ENCODE measurements at places on chromosomes 6 and 20. TPM values are rescaled to one million over a fixed set of nuclear protein-coding genes. Genes with fewer than 3 reads are reported as not detected.

The TBX18 gene
- total RNA-seq = 0.48 TPM

- DNase-seq = no peak
Measured at GRCh38 chr6:118280210-118280609, 267.9 kb upstream of the PLN start.

DNA sequence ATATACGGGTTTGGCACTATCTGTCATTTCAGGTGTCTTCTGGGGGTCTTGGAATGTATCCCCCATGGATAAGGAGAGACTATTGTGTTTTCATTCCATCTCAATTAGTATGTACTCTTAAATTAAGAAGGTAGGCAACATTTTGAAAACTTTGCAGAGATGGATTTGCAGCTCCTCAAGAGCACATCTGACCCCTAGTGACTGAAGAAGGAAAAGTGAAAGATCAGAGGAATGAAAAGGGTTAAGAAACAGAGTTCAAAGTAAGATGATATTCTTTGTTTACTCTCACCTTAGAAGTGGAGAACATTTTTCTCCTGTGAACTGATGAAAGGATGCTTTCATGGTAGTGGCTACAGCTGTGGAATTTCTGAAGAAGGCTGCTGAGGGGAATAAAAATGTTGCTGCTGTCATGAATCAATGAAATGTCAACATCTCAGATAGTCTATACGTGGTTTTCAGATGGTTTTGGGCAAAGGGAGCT is 41.5 kb downstream of the SH3BGRL2 start:
- DNase-seq = peak; percentile 12

DNA sequence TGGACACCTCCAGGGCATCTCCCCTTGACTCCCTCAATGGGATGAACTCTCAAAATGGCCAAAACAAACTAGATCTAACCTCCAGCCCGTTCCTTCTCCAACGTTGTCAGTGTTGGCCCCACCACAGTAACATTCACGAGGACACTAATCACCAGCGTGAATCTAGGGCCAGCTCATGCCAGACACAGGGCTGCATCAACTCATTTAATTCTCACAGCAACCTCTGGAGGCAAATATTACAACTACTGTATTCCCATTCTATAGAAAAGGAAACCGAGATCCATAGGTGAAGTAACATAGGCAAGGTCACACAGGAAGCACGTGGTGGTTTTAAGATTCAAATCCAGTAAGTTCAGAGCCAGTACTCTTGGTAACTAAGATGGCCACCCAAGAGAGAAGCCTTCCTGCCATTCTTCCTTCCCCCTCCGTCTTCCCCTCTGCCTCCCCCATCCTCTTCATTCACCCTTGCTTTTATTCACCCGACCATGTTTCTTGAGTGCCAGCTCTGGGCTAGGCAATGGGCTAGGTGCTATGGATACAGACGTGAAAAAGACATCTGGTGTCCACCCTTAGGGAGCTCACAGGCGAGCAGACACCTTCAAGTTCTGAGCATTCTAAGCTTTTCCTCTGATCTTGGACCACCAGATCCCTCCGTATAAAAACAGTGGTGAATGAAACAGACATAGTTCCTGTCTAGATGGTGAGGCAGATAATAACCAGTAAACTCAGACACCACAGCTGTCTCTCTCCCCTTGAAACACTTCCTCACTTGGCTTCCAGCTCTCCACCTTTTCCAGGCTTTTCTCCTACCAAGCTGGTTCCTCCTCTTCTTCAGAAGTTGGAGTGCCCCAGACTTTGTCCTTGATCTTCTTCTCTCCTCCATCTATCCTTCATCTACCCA is 9.6 kb downstream of the CCM2L start:
- no peak for DNase-seq

The ABHD16B gene
- not detected for total RNA-seq

The TREML2 gene
- total RNA-seq = 0.10 TPM

DNA sequence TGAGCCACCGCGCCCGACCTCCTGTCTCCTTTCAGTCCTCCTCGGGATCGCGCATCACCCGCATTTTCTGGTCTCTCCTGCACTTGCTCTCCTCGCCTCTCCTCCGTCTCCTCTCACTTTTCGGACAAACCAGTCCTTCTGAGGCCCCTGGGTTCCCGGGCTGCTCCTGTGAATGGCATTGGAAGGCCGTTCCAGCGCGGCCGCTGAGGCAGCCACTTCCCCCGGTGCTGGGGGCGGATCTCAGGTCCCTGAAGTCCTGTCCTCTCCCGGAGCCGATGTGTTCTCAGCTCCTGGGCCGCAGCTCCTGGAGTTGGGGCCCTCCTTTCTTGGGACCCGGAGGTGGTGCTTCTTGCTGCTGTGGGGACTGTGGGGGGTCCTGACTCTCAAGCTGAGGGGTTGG is 803 bp downstream of the MICB start:
- DNase-seq = no peak

The PRSS16 gene
- 3.4 TPM for total RNA-seq

- peak; percentile 74 for DNase-seq
Measured at GRCh38 chr6:23180504-23181293, 611.3 kb downstream of the HDGFL1 start.

GRCh38 chr6:134014588-134015137 is 37.8 kb downstream of the SLC2A12 start:
- no peak for DNase-seq

The DEF6 gene
- 0.43 TPM for total RNA-seq

The PGC gene
- total RNA-seq = not detected

DNA sequence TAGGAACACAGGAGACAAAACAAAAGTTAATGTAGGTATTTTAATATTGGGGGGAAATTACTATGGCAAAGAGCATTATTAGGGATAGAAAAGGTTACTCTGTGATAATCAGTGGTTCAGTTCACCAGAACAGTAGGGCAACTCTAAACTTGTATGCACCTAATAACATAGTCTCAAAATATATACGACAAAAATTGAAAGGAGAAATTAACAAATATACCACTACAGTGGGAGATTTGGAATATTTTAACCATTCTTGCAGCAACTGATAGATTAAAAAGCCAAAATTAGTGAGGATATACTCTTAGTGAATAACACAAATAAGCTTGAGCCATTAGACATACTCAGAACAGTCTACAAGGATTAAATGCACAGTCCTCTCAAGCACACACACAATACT is 11.0 kb downstream of the ARMC12 start:
- DNase-seq = no peak

- DNase-seq = no peak
Measured at GRCh38 chr6:1851681-1852456, 242.2 kb downstream of the FOXC1 start.

- DNase-seq = no peak
Measured at GRCh38 chr20:43533060-43533459, 25.6 kb downstream of the L3MBTL1 start.

The HCRTR2 gene
- not detected for total RNA-seq

DNA sequence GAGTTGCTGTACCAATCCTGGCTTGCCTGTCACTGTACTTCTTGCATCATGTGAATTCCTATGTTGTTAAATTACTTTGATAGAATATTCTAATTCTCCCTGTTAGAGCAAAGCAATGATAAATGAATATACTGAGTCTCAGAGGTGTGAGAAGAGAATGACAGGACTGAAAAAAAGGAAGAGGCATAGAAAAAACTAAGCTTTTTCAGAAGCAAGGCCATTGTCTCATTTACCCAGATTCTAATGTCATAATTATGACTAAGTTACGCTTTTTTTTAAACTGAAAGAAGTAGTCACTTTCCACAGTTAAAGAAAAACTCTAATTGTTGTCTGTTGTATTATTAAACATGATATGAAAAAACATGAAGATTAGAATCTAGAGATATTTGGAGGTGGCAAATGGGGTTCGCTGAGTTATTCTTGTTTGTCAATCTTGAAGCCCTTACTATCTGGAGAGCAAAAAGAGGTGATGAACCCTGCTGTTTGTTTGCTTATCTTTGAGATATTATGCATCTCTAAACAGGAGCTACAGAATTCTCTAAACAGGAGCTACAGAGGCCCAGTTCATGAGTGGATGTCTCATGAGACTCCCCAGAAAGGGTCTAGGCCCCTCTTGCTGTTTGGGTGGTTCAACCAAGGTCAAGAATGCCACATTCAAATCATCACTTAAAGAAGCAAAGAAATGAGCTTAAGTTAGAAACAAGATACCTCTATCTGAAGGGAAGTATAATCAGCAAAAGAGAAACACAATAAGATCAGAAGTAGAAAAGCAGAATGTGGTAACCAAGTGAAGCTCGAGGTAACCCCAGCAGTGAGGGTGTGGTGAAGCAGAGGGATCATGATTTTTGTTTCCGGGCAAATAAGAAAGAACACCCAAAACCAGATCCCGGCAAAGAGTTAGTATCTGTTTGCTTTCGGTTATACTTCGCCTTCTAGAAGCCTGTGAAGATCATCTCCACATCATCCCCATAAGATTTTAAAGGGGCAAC is 33.3 kb upstream of the THEMIS start:
- DNase-seq = no peak

DNA sequence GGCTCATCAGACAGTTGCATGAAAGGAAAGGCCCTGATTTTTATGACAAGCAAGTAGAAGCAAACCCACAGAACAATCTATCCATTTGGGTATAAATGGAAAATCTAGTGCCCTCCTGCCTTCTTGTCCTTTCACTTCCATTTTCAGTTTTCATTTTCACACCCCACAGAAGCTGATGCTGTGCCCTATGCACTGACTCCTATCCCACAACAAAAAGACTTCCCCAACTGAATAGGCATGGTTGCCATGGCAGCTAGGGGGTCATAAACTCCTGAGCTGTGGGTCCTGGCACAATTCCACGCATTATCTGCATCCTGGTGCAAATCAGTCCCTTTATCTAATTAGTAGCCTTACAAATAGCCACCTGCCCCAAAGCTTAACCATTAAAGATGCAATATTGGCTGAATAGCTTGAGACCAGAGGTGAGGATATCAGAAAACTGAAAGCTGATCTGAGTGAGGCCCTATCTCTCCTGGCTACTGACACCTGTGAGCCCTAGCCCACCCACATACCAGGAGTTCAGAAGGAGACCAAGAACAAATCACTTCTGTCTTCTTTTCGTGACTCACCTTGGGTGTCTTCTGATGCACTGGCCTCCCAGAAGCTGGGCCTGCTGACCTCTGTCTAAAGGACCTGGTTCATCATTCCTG is 34.9 kb upstream of the HEY2 start:
- DNase-seq = no peak

DNA sequence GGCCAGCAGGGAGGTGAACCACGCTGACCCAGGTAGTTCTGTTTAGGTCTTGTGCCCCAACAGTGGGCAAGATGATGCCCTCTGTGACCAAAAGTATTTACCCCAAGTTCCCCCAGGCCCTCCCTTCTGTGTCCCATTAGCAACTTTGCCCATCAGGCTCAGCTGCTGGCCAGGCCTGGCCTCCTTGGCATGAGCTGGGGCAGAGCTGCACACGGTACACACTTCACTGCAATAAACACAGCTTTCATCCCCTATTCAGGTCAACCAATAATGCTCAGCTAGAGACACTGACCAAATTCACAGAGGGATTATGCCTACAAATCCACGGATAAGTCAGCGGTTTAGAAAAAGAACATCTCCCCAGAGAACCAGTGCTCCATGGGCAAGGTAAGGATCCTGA is 103.7 kb downstream of the SLC23A2 start:
- DNase-seq = no peak

DNA sequence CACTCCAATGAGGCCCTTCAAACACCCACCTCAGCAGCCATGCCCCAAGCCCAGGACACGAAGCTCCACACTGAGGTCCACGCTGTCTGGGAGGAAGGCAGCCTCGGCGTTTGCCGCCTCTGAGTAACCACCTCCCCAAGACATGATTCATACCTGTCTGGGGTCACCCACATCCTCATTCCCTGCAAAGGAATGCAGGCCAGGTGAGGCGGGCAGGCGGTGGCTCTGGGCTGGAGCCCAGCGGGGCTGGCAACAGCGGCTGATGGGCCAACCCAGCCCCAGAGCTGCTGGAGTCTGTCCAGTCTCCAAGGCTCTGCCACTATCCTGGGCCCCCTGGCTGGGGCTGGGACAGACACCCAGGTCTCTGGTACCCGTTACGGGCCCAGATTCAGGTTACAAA is 14.8 kb downstream of the PMEPA1 start:
- DNase-seq = no peak

The F13A1 gene
- total RNA-seq = not detected

The TPBG gene
- total RNA-seq = 20.3 TPM

GRCh38 chr6:118844915-118845314 is 49.0 kb upstream of the ASF1A start:
- DNase-seq = no peak

GRCh38 chr20:54090230-54091119 is 20.1 kb upstream of the BCAS1 start:
- no peak for DNase-seq

The UNC5CL gene
- total RNA-seq = 0.25 TPM

DNA sequence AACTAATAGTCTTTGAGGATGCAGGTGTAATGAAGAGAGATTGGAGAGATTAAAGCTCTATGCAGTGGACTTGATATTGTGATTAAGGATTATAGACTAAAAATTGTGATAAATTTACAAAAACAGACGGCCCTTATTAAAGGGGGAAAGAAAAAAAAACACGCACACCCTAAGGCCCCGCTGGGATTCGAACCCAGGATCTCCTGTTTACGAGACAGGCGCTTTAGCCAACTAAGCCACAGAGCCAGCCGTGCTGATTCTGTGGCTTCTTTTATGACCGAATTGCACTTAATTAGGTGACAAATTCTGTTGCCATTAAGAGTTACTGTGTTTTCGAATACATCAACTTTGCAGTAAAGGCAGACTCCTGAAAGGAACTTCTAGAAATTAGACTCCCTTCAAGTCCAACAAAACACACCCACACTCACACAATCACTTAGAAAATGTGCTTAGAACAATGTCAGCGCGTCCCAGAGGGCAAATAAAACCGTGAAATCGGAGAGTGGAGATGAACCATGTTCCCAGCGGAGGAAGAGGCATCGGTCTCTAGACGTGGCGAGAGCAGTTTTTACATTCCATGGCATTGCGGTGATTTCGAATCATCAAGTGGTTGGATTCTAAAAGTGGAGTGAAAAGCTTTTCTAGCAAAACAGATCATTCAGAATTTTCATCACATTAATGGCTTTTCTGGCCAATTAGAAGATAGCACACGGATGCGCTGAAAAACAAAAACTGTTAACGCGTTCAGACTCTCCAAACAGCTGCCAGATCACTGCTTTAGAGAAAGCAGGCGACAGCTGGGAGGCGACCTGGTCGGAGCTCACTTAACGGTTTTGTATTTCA is 122.6 kb downstream of the GPX5 start:
- DNase-seq = peak; percentile 61

The GPR6 gene
- total RNA-seq = not detected

DNA sequence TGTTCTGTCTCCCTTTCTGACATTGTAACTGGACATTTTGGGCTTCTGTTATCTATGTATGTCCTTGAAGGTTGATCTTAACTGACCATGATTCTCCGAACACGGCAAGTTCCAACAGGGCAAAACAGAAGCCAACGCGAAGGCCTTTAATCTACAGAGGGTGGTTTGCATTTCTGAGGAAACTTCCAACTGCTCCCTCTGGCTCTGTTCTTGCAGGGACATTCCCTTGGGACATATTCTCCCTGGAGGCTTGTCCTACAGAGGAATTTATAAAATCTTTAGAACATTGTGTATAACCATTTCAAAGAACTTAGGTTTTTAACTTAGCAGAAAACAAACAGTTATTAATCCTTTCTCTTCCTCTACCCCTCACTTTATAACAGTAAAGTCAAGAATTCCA is 189.0 kb upstream of the CDYL start:
- DNase-seq = no peak

- no peak for DNase-seq
Measured at GRCh38 chr6:34248198-34248726, 544 bp downstream of the SMIM29 start.
